ENCODE measurements at places on chromosomes 3 and 15. TPM values are rescaled to one million over a fixed set of nuclear protein-coding genes. Genes with fewer than 3 reads are reported as not detected.

DNA sequence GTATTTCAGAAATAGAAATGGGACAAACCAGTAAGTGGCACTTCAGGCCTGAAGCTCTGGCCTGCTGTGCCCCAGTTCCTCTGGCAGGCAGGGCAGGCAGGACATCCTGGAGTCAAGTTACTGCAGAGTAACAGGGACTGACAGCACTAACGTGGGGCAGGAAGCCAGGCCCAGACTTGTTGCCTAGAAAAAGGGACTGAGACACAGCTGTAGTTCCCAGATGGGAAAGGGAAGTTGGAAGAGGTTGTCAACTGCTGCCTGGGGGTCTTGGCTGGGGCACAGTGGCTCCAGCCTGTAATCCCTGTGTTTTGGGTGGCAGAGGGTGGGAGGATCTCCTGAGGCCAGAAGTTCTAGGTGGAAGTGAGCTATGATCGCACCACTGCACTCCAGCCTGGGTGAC, 171.9 kb downstream of the FMN1 start:
- DNase-seq: no peak

The WDR93 gene
- total RNA-seq: not detected

The GOLGA8T gene
- total RNA-seq: not detected

DNA sequence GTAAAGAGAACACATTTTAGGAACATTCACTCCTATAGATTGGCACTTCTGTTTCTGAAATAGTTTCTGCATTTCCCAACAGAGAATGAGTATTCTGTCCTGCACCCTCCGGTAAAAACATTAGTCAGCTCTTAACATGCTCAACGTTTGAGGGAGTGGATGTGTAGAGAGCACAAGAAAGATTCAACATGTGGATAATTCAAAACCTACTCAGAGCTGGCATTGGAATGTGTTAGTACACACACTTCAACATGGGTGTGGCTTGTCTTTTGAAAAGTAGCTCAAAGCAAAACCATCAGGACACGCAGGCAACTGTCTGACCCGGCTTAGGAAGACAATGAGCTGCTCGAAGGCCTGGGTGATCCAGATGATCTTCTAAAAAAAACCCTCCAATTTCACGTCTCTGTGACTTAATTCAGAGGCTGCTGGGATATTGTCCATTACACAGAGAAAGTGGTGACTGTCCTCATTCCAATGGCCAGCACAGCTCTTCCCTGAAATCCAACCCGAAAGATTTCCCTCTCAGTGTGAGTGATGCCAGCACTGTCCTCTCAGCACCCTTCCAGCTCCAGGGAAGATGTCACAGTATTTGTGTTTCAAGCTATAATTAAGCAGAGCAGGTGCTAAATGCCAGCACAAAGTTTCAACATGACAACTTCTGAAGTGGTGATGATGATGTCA, 18.1 kb downstream of the FBN1 start:
- DNase-seq: no peak

DNA sequence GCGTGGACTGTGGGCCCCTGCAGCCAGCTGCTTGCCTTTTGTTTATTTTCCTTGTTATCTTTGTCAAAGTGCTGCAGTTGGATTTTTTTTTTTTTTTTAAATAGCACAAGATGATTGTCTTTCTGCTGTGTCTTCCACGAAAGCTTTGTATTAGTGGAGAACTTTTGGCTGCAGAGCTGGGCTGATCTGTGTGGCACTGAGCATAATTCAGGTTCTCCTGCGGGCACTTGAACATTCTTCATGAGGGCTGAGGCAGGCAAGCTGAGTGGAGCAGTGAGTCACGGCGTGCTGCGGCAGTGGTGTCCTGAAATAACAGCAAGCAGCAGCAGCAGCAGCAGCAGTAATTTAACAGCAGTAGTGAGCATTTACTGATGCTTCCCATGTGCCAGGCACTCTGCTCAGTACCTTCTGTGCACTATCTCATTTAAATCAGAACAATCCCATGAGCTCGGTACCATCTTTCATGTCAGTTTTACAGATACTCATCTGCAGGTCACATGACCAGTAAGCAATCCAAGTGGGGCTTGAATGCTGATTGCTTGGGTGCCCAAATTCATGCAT, 45.8 kb downstream of the MITF start:
- no peak for DNase-seq

DNA sequence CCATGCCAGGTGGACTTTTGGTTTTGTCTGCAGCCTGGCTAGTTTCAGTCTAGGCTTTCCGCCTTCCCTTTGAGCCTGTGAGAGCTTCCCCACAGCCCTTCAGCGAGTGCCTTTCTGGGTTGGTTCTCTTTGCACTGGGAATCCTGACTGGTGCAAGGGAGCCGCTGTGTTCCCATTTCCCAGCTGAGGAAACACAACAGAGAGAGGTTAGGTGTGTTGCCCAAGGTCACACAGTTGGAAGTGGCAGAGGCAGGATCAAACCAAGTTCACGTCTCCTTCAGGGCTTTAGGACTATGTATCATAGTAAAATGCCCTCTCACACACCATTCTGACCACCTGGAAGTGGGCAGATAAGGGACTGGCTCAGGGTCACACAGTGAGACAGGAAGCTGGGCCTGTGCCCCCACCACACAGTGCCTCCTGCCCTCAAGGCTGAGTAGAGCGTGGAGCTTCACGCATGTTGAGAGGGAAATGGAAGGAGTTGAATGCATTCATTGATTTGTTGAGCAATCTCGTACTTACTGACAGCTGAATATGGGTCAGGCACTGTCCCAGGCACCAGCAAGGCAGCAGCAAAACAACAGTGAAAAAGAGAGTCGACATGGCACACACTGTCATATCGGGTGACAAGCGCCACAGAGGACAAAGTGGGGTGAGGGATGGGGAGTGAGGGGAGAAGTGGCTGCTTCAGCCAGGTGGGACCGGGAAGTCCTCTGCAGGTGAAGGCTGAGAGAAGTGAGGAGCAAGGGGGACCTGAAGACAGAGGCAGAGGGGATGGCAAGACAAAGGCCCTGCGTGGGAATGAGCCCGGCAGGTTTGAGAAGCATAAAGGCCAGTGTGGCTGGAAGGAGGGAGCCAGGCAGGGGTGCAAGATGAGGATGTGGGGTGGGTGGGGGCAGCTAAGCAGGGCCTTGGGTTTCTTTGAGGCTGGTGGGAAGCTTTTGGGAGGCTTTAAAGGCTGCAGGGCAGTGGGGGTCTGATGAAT, 12.3 kb upstream of the ANPEP start:
- DNase-seq: no peak
